Left cardiac atrium (tissue), 4 donors: ENCODE measurements at places on chromosomes 5 and 9. TPM values are rescaled to one million over a fixed set of nuclear protein-coding genes. Genes with fewer than 3 reads are reported as not detected.
A peak's percentile ranks its signal among the peaks of the same experiment; 100 is the strongest.

DNA sequence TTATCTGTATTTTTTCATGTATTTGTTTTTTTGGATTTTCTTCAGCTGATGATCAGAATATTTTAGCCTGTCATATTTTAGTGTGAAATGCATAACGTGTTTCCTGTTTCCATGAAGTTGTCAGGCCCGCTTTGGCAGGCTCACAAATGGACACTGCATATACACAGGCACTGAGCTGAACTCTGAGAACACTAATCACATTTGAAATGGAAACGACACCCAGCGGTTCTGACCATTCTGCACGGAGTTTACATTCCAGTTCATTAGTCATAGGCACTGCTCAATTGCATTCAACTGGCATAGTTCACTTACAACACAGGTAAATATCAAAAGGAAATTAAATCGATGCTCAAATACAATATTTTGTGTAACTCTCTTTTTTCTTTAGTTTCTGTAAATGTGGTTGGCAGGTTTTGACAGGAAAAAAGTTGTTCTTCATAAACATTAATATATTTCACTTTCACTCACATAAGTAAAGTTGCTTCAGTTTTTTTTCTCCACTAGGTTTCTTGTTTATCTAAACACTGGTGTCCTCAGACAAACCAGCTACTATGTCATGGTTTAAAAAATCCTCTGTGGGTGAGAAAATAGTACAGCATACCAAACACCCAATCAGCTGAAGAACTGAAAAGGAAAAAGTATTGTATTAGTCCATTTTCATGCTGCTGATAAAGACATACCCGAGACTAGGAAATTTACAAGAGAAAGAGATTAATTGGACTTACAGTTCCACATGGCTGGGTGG lies 559.0 kb upstream of the DAP start:
- no peak for DNase-seq

DNA sequence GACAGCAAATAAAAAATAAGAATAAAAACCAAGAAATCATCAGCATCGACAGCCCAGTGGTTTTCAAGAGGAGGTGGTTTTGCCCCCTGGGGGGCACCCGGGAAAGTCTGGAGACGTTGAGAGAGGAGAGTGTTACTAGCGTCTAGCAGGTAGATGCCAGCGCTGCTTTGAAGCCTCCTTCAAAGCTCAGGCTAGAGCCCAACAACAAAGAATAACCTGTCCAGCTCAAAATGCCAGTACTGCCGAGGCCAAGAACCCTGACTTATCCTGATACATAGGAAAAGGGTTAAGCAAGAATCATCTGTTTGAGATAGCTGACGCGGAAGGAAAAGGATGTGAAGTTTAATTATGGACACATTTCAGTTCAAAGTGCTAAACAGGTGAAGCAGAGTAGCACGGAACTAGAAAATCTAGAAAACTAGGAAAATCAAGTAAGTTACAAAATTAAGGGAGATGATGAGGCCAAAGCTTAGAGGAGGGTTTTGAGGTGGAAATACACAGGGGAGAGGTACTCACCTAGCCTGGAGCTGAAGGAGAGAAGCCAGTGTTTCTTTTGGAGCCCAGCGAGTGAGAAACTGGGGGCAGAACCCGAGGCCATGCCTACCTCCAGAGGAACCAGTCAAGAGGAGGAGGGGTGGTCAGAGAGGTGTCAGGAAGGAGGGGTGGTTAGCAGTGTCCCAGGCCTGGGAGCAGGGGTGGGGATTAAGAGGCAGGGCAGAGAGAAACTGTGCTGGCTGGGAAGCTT lies 121.0 kb upstream of the RETREG1 start:
- DNase-seq: no peak

DNA sequence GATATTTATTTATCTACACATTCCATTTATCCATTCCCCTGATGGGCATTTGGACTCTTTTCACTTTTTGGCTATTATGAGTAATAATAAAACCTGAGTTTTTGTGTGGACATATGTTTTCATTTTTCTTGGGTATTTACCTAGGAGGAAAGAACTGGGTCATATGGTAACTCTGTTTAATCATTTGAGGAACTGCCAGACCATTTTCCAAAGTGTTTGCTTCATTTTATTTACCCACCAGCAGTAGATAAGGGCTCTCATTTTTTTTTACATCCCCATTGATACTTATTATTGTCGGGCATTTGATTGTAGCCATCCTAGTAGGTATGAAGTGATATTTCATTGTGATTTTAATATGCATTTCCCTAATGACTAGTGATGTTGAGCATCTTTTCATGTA lies 7.7 kb upstream of the PTPDC1 start:
- no peak for DNase-seq

DNA sequence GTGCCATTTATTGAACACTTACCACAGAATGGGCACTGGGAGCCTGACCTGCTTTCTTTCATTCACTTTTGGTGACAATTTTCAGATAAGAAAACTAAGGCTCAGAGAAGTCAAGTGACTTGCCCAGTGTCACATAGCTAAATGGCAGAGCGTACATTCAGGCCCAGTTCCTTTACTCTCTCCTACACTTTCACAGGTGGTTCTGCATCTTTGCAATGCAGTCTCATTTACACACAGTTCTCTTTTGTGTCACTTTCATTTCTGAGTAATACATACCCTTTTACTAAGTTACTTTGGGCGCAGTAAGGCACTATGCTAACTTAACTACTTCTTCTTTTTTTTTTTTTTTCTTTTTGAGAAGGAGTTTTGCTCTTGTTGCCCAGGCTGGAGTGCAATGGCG lies 8.3 kb downstream of the NFIL3 start:
- DNase-seq: no peak

GRCh38 chr9:4596165-4596922 lies 65.8 kb upstream of the PLPP6 start:
- DNase-seq: no peak

- DNase-seq: no peak
Observed at GRCh38 chr9:37656936-37657335, 6.2 kb downstream of the FRMPD1 start.

- no peak for DNase-seq
Observed at GRCh38 chr5:5617024-5617423, 194.5 kb downstream of the ICE1 start.

GRCh38 chr5:113663879-113664541 lies 150.5 kb downstream of the YTHDC2 start:
- peak; percentile 59 for DNase-seq

GRCh38 chr9:114349713-114350480 lies 20.2 kb downstream of the ORM2 start:
- DNase-seq: no peak

GRCh38 chr9:105006514-105006913 lies 78.6 kb upstream of the ABCA1 start:
- no peak for DNase-seq

DNA sequence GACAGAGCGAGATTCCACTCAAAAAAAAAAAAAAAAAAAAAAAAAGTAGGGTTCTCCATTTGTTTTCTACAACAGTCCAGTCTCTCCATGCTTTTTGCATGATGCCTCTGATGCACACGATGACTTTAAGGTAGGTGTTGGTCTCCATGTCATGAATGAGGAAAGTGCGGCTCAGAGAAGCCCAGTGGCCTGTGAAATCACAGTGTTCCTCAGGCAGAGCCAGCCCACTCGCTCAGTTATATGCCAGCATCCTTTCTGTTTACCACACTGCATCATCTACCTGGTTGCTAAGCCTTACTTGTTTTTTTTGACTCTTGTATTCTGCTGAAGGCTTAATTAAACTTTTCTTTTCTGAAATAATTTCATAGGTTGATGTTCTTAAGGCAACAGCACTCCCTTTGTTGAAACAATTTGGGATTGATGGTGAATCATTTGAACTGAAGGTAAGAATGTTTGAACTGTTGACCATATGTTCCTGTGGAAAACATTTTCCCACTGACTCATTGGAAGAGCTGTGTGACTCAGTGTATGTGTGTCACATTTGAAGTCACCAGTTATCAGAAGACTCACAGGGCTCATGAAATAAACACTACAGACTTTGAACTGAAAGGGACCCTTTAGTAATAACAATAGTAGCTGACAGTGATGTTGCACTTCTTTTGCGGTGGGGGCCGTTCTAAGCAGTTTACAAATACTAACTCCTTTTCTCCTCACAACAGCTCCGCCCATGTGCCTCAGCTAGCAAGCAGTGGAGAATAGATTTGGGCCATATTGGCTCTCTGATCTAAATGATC lies 40.2 kb downstream of the RCL1 start:
- no peak for DNase-seq

GRCh38 chr5:167819406-167819805 lies 472.0 kb upstream of the WWC1 start:
- DNase-seq: no peak

- DNase-seq: no peak
Observed at GRCh38 chr9:74499770-74500583, 2.8 kb downstream of the RORB start.

DNA sequence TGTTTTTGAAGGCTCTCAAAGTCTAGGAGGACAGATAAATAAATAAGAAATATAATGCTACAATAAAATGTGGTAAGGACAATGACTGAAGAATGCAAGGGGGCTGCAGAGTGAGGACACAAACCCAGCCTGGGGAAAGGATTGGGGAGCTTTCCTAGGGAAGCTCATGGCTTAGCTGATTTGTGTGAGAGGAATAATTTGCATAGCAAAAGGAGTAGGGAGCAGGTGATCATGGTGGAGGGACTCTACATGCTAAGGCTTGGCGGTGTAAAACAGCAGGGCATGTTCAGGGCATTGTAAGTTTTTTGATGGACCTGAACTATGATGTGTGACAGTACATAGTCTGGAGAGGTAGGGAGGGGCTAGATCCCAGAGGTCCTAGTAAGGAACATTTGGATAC lies 49.5 kb upstream of the CLINT1 start:
- no peak for DNase-seq

- no peak for DNase-seq
Observed at GRCh38 chr9:72648324-72649126, 127.1 kb downstream of the TMC1 start.

DNA sequence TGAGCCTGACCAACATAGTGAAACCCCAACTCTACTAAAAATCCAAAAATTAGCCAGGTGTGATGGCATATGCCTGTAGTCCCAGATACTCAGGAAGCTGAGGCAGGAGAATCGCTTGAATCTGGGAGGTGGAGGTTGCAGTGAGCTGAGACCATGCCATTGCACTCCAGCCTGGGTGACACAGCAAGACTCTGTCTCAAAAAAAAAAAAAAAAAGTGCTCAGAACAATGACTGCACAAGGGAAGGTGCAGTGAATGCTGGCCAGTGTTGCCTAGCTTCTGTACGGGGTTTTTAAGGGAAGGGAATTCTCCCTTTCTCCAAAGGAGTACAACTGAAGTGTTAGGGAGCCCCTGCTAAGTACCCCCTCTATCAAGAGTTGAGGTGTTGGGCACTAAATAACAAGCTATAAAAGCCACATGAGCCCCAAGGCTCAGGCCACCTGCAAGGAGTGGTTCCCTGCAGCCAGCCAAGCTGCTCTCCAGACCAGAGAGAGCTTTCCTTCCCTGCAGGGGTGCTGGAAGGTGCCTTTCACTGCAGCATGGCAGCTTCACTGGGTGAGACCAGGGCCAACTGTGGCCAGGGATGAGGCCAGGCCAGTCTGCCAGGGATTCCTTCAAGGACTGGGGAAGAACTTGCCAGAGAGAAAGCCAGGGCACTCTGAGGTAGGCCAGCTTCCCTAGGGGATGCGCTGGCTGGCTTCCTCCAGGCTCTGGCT lies 14.8 kb downstream of the GADD45G start:
- no peak for DNase-seq

DNA sequence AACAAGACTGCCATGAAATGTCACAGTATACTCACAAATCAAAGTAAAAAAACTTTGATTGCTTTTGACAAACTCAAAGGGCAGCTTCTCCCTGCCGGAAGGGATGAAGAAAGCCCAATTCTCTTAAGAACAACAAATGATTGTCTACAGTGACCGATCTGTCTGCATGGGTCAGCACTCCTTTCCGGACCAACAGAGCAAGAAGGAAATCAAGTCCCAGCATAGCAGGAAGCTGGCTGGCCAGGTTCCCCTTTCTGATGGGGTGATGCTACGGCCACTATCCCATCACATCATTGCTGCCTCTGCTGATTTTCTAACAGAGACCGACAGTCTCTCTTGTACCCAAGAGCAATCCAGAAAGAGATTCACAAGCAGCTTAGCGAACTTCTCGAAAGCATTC lies 692 bp downstream of the C1QTNF3 start:
- peak; percentile 49 for DNase-seq

GRCh38 chr5:144778561-144778960 lies 607.9 kb downstream of the KCTD16 start:
- no peak for DNase-seq

- no peak for DNase-seq
Observed at GRCh38 chr5:166551384-166551783, 1740.1 kb upstream of the WWC1 start.

- DNase-seq: no peak
Observed at GRCh38 chr9:92680166-92681119, 10.5 kb upstream of the IPPK start.

DNA sequence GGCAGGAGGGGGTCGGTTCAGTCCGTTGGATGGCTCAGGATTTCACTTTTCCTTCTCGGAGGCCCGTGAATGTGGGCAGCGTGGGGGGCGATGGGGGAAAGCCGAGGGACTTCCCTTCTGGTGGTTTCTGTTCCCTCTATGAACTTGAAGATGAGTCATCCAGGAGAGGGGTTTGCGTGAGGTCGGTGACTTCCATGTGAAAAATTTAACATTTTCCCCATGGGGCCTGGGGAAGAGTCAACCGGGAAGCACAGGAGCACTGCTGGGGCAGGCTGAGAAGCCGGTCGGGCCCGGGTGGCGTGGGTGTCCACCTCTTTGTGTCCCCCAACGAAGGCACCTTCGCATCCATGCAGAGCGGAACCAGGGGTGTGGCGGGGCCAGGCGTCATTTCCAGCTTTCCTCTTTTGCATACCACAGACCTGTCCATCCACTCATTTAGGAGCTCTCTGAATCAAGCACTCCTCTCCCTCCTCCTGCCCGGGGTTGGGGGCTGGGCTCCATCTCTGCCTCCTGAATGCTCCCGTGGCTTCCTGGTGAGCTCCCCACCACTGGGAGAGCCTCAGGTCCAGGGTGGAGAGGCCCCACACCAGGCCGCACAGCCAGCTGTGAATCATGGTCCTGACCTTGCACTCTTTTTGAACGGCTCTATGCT lies 68.4 kb downstream of the ANKRD33B start:
- DNase-seq: no peak

GRCh38 chr5:157563929-157564716 lies 11.5 kb downstream of the ADAM19 start:
- DNase-seq: peak; percentile 40

Gene MTRR
- total RNA-seq: 45.2 TPM

Gene SOWAHA
- 0.06 TPM for total RNA-seq

Gene SNCAIP
- total RNA-seq: 2.9 TPM

Gene LHX6
- total RNA-seq: 6.1 TPM

Gene PCDHB14
- total RNA-seq: 3.9 TPM

Gene TMEM171
- total RNA-seq: 0.21 TPM

Gene SERF1A
- 3.6 TPM for total RNA-seq

Gene INSL4
- not detected for total RNA-seq

Gene RNF183
- not detected for total RNA-seq

Gene ANKRD18A
- 5.0 TPM for total RNA-seq

Gene CTSV
- 0.21 TPM for total RNA-seq

Gene CYLC2
- not detected for total RNA-seq

Gene GPSM1
- 58.6 TPM for total RNA-seq

Gene IL31RA
- total RNA-seq: not detected
